ENCODE measurements at places on chromosomes 1 and 21.

DNA sequence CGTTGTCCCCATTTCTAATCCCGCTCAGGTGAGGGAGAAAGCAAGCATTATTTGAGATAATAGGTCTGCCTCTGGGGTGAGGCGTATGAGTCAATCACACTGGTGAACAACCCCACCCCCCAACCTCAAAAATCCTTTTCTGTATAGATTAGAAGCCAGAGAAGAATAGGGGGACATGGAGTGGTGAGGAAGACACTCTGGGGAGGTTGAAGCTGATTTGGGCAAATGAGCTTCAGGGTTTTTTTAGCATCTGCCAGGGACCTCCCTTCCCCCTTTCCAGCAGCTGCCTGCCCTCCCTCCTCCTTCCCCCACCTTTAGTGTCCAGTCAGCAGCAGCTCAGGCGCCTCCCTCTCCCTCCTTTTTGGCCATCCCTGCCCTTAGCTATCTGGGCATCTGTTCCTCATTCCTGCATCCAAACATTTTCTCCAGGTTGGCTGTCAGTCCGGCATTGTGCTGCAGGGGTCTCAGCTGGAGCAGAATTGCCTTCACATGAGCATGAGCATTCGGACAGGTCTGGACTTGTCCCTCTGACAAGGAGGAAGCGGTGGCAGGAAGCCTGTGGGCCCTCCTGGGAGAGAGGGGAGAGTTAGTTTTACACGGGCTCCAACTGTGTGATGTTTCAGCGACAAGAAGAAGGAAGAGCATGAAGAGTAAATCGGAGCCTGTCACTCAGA is 30.8 kb upstream of the PTGFRN start:
- no peak for DNase-seq

DNA sequence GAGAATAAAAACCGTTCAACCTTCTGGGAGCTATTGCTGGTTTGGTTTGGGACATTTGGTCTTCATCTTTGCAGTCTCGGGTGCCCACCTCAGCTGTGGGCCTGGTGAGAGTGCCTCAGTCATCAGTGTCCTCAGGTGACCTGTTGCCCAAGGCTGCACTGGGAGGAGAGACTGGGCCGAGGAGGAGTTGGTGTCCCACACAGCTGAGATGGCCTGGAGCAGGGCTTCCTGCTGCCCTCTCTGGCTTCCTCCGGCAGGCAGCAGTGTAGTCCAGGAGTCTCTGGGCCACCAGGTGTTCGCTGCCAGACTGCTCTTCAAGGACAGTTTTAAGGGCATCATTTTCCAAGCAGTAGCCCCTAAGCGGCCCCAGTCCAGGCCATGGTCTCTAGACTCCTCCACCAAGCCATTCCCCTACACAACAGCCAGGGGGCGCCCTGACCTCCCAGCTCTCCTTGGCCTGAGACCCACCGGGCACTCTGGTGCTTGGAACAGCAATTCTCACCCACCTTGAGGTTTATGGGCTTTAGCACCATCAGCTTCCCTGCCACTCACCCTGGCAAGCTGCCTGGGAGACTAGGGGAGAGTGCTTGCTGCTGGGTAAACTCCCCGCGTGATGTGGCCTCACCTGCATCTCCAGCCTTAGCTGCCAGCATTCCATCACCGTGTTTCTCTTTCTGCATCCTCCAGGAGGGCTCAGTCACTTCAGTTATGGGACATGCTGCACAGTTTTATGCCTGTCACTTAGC is 9.1 kb upstream of the SYTL1 start:
- no peak for DNase-seq

DNA sequence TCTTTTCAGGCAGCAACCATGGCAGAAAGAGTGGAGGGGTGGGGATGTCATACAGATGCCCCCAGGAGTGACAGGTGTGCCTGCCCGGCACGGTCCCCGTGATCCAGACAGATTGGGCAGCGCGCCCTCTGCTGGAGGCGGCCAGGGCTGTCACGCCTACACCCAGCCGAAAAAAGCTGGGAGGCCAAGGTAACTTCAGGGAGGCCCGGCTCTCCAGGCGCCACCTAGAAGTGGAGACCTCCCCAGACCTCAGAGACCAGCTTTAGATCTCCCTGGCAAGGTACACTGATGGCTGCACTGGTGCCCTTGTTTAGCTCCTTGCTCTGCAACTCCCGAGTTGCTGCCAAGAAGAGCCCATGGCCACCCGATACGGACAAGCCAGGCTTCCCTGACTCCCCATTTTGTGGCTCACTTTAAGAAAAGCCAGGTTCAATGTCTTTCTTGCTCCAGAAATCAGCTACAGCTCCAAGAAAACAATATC is 6.6 kb downstream of the GOLT1A start:
- DNase-seq, result peak; percentile 36

DNA sequence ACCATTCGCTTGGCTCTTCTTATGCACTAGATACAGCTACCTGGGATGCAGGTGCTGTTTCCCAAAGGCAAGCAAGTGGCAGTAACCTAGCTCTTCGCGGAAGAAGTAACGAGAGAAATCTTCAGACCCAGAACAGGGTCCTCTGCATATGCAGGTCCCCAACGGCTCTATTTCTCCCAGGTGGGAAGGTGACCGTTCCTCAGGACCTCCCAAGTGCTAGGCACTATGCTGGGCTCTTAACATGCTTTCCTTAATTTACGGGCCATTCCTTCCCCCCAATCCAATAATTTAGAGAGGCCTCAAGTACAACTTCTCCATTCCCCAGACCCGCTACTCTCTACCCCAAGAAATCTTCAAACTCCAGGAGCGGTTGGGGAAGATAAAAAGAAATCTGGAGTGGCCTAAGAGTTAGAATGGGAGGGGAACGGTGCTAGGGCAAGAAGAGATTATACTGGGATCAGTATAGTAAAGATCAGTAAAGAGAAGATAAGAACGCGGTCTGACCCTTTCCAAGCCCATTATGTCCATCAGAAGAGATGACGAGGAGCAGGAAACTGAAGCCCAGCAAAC is 410 bp downstream of the TXNDC12 start:
- no peak for DNase-seq

- DNase-seq, result no peak
Measured at GRCh38 chr1:47927165-47927564, 70.0 kb downstream of the TRABD2B start.

DNA sequence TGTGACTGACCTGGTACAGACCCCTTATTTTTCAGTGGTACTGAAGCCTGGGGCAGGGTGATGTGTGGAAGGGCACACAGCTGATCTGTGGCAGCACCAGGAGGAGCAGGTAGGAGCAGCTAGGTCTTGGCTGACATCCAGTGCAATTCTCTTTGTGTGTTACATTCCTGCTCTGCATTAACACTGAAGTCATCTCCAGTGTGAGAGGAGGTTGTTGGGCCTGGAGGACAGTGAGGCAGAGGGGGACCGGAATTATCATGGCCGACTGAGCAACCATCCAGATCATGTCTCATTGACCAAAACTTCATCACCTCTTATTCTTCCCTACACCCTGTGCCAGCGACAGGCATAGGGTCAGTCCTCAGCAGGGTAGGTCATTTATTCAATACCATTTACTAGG is 1.5 kb downstream of the SLAMF8 start:
- DNase-seq, result no peak

DNA sequence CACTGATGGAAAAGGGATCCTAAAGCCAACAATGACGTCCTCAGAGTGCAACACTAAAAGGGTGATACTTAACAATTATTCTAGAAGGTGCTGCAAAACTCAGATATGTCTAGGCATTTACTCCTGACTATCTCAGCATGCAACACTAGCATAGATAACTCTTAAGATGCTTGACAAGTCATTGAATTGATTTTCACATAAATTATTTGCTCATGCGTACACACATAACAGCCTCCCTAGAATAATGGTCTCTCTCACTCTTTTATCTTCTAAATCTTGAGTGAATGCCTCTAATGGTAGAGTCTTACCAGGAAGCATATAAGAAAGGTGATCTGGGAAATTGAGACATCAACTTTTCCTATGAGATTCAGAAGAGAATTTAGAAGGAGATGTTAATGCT is 1283.7 kb downstream of the MRPL39 start:
- no peak for DNase-seq

DNA sequence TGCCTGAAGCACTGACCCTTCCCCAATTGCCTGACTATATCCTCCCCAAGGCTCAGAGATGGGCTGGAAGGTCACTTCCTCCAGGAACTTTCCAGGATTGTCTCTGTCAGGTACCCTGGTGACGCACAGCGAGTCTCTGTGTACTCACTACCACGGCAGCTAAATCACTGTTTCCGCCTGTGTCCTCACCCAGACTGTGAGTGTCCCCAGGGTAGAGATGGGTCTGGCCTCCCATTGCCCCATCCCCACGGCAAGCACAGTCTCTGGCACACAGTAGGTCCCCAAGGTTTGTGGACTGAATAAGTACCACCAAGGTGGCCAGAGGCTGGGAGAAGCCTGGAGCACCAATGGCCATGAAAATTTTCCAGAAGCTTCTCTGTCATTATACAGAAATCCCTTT is 93.8 kb upstream of the RUNX3 start:
- DNase-seq, result no peak

GRCh38 chr21:17731554-17731953 is 87.6 kb downstream of the C21orf91 start:
- no peak for DNase-seq

- DNase-seq, result no peak
Measured at GRCh38 chr1:41537788-41538351, 53.4 kb upstream of the EDN2 start.

DNA sequence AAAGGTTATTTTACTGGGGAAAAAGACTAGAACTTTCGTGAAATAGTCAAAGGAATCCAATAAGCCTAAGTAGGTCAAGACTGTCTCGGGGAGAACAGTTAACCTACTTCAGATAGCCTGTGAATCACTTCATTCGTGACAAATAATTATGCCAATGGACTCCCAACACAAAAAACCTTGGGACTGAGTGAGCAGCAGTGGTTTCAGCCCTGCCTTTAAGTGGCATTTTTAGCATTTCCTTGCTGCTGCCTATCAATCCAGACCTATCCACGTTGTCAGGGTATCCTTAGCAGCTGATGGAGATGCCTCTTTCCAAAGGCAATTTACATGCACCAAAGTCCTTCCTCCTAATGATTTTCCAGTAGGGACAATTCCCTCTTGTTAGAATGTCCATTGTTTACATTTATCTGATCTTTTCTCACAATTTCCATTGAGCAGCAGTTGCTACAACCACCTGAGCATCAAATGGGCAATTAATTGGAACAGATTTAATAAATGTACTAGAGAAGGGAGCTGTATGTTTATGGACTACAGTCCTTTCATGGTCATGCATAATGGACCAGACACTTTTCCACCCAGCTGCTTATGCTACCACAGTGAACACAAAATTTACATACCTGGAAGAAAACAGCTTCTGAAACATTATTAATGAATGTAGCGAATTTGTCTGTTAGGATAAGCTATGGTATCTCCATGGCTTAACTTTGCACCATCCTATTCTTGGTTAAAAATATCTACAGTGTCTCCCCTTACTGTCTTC is 75.8 kb downstream of the TM2D1 start:
- DNase-seq, result no peak

GRCh38 chr1:185157599-185158412 is 839 bp downstream of the SWT1 start:
- no peak for DNase-seq

DNA sequence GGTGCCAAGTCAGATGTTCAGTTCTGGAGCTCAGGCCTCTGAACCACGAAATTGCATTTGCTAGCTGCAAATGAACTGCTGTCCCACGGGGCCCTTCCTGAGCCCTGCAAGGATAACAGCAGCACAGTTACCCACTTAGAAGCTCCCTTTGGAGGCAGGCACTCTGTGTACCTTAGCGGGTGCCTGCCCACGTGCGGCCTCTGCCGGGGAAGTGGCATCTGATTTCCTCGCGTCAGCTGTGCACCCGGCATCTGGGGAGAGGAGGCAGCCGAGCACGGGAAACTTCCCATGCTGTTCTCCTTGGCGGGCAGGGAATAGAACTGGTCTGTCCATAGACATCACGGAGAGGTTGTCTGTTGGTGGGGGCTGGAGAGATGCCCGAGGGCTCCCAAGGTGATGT is 148.0 kb upstream of the C1orf174 start:
- DNase-seq, result no peak

- no peak for DNase-seq
Measured at GRCh38 chr1:54608566-54609230, 14.6 kb downstream of the FAM151A start.

DNA sequence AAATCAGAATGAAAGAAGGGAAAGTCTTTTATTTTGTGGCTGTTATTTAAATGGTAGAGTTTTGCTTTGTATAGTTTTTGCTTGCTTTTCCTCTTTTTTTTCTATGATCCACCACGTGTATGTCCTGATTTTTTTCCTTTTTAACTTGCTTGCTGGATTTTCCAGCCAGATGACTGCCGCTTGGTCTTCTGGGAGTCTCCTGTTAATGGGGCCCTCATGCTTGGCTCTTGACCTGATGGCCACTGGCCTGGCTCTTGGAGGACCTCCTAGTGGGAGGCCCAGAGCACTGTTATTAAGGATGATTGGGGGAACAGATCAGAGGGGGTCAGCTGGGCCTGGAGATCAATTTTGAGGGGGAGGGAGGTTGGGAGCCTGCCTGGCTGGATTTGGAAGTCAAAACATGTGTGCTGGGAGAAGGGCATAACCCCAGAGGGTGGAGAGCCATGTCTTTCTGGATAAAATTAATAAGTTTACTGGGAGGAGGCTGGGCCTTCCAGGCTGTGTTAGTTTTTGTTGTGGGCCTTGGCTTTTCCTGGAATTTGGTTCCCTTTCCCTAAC is 1.2 kb downstream of the FGGY start:
- DNase-seq, result no peak

- DNase-seq, result no peak
Measured at GRCh38 chr1:76635784-76636183, 231.5 kb upstream of the ST6GALNAC5 start.

- no peak for DNase-seq
Measured at GRCh38 chr1:74715236-74715502, 17.7 kb downstream of the CRYZ start.

DNA sequence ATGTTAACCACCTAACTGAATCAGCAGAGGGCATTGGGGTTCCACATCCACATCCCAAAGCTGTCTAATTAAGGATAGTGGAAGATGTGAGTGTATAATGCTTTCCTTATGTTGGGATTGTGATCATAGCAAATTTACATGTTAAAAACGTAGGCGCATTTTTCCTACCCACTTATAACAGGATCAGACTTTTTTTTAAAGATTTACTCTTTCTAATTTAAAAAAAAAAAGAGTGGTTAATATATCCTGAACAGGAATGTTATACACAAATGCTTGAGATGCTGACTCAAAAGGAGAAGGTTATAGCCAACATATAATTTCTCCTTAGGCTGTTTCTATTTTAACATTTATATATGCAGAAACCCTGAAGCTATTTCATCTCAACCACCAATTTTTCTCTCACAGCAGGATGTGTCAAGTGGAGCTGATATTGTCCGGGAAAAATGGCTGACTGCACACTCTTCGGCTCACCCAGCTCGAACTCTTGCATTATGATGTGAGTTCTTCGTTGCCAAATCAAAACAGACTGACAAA is 40.3 kb downstream of the RGS5 start:
- DNase-seq, result no peak

DNA sequence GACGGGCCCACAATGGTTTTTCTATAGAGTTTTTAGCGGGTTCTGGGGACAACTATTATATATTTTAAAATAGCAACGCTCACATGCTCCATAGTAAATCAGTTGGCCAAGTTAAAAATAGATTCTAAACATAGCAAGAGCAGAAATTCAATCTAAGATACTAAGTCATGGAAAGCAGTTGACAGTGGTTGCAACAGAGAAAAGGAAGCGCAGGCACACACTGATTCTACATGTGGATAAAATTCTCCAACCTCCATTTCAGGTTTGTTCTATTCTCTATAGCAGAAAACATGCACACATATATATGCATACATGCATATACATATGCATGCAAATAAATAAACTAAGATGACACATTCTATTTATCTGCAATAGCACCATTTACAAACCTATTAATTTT is 89.6 kb upstream of the HNRNPU start:
- no peak for DNase-seq

- no peak for DNase-seq
Measured at GRCh38 chr1:23475134-23475628, 8.8 kb downstream of the ASAP3 start.
